GM10248 (cell line): ENCODE measurements at places on chromosomes 13 and 19.

- DNase-seq: peak; percentile 41
Measured at GRCh38 chr13:28820099-28821051, at the start of gene MTUS2. Gene MTUS2, plus strand, starts transcription at chr13:28820339.

DNA sequence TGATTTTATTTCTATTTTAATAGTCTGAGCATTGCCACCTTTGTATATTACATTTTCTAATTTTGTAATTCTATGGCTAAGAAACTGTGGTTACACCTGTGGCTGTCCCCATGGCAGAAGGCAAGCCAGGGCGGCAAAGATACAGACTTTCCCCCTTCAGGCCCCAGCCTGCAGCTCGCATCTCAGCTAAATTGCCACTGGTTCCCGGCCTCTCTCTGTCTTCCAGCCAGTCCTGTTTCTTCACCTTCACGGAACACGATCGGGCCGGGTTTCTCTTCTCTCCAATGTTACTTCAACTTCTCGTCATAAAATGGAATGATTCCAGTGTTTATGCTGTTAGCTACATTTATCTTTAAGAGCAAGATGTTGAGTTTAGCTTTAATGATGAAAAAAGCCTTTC, 124.5 kb upstream of the ZNF507 start:
- DNase-seq: no peak

- no peak for DNase-seq
Measured at GRCh38 chr13:29379281-29379680, 216.2 kb downstream of the SLC7A1 start.

- no peak for DNase-seq
Measured at GRCh38 chr19:46159418-46160232, 11.6 kb downstream of the IGFL2 start.

- DNase-seq: peak; percentile 51
Measured at GRCh38 chr19:50912727-50913716, 1.8 kb upstream of the KLK4 start.

GRCh38 chr13:67841071-67841470, 610.9 kb upstream of the PCDH9 start:
- DNase-seq: no peak

GRCh38 chr19:45047188-45047797, 8.4 kb downstream of the CLASRP start:
- DNase-seq: peak; percentile 70

DNA sequence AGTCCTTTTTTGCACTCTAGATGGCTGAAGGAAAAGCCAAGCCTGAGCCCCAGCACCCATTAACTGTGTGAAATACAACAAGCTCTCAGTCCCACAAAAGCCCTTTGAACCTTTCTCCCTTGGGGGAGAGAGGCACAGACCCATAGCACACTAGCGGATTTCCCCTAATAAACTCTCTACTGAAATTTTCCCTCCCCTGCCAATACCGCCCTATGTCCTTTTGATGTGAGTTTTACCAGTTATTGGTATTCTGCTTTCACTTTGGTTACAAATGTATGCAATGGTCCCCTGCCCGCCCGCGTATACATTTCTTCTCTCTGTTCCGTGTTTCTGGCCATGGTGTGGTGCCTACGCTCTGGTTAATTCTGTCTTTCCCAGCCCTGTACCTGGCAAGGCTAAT, 54.0 kb upstream of the MYO16 start:
- no peak for DNase-seq

DNA sequence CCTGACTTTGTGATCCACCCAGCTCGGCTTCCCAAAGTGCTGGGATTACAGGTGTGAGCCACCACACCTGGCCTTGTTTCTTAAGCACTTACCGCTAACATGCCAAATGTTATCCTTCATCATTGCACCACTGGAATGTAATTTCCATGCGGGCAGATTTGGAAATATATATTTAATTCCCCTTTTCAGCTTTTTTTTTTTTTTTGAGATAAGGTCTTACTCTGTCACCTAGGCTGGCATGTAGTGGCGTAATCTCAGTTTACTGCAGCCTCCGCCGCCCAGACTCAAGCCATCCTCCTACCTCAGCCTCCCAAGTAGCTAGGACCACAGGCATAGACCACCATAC, 4.3 kb upstream of the UPK1A start:
- DNase-seq: no peak

DNA sequence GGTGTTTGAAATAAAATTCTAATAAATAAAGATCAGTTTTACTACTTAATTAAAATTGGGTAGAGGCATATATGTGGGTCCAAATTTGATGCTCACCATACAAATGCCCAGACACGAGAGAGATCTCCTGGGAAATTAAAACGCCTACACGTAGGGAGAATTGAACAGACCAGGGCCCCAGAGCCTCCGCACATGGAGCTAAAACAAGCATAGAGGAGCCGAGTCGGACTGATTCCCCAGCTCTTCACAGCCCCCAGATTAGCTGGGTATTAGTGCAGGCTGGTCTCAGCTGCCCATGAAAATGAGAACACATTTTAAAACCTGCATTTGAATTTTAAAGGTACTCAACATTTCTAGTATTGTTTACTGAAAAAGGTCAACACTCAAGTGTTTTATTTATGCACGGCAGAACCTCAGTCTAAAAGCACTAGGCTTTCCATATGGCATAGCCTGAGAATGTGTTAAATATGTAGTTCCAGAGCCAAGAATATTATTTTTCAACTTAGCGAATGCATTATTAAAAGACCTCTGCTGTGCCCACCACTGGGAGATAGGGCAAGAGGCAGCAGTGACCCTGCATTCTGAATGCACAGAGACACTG, 344.8 kb downstream of the ENOX1 start:
- no peak for DNase-seq

- DNase-seq: no peak
Measured at GRCh38 chr13:23678795-23679194, 108.6 kb downstream of the TNFRSF19 start.

DNA sequence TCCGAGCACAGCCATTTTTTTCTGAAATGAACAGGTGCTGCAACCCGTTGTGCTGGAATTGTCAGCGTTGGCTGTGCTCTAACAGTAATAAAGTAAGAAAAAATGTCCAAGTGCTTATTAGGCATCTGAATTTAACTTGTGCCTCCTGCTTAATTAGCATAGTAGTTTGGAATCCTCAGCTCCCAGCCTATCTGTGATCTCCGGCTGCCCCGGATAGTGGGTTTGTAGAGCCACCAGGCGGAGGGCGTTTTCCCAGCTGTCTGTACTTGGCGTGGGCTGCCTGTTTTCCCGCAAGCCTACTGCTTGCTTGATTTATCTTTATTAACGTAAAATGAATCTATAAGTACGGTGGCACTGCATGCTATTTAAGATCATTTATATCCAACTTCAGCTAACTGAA, 137.9 kb downstream of the MTUS2 start:
- no peak for DNase-seq

- no peak for DNase-seq
Measured at GRCh38 chr19:46373491-46374359, 26.8 kb downstream of the PPP5C start.

DNA sequence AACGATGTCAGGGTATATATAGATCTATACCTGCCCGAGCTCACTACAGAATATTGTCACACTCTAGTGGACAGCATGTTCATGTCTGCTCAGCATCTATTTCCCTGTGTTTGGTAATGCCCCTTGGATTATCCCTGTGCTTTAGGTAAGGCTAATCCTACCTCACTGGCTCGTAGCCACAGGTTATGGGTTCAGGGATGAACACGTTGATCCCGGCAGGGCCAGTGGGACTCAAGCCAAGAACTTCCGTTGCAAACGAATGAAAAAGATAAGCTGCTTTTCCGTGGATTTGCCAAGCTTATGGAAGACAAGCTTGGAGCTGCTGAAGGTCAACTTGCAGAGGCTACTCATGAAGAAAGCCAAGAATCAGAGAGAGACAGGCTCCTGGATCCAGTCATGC, 400.0 kb upstream of the TSHZ3 start:
- DNase-seq: no peak

DNA sequence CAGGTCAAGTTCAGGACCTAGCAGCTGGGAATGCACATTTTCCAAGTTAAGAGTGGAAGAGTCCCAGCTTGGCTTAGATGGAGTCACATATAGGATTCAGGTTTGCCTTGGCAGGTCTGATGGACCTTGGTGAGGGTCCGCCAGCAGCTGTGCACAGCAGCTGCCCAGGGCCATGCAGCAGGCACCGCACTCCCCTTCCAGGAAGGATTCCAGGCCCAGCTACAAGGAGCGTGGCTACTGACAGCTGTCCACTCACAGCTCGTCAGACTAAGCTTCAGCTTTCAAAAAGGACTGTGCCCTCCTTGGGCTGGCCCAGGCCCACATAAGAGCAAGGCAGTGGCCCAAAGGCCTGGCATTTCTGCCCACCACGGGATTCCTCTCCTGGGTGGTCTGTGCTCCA, 68.4 kb downstream of the ALOX5AP start:
- DNase-seq: no peak

DNA sequence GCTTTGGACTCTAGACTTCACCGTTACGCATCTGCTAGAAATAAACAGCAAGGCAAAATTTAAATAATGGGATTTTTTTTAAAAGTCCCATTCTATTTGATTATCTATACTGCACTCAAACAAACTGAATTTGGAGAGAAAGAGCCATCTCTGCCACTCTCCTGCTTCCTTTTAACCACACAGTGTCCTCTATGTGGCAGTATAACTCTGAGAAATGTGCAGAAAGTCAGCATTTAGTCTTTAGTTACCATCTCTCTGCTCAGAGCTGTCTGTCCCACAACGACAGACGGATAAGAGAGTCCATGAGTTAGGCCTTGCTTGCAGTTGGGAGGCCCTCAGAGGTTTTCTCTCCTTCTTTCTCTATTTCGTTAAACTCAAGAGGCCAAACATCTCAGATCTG, 21.2 kb downstream of the CCNA1 start:
- DNase-seq: no peak

DNA sequence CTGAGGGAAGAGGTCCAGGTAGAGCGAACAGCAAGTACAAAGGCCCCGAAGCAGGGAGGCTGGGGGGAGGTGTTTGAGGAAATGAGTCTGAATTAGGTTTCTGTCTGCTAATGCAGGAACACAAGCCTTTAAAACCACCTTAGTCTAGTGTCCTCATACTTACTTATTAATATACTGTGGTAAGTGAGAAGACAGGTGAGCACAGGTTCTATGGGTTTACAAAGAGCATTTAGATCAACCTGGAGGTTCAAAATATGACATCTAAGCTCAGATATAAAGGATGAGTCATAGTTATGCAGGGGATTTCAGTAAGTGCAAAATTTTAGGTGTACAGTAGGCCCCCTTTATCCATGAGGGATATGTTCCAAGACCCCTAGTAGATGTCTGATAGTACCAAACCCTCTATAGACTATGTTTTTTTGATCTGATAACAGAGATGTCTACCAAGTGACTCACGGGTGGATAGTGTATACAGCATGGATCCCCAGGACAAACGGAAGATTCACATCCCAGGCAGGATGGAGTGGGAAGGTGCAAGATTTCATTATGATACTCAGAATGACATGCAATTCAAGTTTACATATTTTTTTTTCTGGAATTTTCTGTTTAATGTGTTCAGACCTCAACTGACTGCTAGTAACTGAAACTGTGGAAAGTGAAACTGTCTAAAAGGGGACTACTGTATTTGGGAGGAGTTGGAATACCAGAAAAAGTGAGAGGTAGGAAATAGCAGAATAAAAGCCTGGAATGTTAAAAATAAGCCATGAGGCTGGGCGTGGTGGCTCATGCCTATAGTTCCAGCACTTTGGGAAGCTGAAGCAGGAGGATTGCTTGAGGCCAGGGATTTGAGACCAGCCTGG, 18.2 kb upstream of the MED4 start:
- DNase-seq: no peak

DNA sequence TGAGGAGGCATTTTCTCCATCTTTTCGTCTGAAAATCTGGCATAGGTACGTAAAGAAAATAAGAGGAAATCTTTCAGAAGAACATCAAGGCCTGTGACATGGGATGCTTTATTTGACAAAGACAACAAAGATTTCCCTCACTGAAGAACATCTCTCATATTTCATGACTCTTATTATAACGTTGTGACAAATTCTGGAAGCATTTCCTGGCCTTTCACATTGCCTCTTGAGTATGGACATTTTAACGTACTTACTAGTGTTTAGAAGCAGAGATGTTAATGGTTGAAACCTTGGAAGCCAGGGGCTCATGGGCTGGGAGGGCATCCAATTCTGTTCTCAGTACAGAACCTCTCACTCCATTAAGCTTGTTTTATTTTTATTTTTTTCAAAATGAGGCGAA, 210.8 kb downstream of the DCT start:
- no peak for DNase-seq
